ENCODE measurements at places on chromosomes 6 and 20.

DNA sequence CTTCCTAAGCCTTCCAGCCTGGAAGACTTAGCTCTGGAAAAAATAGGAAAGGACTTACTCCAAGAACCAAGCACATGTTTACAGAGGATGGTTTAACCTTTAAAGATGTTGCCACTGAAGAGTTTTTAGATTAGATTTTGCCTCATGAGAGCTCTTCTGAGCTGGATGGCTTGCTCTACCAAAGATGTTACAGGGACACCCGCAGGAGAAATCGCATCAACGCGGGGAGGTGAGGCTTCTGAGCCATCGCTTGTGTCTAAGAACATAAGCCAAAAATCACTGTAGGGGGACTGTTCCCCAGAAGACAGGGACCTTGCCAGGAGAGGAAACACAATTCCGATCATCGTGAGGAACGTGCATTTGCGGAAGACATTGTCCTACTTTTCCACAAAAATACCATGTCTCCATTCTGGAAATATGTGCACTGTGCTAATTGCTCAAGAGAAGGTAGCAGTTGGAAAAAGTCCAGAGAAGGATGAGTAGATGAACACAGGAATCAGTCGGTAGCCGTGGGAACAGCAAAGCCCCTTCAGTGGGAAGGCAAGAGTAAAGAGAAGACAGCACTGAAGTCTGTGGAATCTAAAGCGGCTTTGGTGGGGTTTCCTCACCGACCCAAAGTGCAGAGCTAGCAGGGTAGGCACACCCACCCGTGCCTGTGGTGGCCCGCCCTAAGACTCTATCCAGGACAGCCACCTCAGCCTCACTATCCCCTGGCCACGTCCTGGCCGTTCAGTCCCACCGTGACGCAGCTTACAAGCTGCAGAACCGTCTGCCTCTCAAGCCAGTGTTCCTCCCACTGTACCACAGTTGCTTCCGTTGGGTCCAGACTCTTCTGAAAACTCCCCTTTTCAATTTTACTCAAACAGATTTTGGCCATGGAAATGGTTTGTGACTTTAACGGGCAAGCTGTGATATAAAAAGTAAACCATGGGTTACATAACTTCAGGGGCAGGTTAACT, 334.8 kb downstream of the NRN1 start:
- no peak for DNase-seq

- no peak for DNase-seq
Measured at GRCh38 chr6:114084327-114084890, 113.5 kb upstream of the HDAC2 start.

- DNase-seq: no peak
Measured at GRCh38 chr20:61582196-61582923, 330.3 kb downstream of the CDH4 start.

DNA sequence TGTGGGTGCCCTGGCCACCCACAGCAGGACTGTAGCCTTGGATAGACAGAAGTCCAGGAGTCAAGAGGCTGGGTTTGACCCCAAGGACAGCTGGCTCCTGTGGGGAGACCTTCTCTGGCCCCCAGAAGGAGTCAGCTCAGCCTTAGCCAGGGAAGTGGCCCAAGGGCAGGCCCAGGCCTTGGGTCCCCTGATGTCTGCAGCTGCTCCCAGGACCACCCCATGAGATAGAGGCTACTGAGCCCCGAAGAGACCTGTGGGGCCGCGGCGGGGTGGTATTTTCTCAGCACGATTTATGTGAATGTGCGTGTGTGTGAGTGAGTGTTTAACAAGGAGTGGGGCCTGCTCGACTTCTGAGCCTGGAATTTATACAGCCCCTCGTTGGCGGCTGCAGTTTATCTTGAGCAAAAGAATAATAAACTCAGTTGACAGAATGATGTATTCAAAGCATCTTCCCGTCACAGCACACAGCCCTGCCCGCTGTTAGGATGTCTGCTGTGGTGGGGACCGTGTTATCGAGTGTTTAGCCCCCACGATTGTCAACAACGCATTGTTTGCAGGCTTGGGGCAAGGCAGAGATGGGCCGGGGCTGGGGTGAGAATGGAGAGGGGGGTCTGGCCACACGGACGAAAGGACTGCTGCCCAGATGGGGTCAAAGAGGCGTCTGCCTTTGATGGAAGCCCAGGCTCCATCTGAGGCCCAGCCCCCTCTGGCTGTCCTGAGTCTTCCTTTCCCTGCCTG, 163.3 kb downstream of the VEGFA start:
- DNase-seq: no peak

- DNase-seq: no peak
Measured at GRCh38 chr6:117547688-117548621, 54.4 kb downstream of the GOPC start.

GRCh38 chr6:116545651-116546050, at the start of gene TRAPPC3L:
Gene TRAPPC3L (minus strand): TSS chr6:116545684. CDS start chr6:116545514, 170 bp downstream.
- DNase-seq: no peak

DNA sequence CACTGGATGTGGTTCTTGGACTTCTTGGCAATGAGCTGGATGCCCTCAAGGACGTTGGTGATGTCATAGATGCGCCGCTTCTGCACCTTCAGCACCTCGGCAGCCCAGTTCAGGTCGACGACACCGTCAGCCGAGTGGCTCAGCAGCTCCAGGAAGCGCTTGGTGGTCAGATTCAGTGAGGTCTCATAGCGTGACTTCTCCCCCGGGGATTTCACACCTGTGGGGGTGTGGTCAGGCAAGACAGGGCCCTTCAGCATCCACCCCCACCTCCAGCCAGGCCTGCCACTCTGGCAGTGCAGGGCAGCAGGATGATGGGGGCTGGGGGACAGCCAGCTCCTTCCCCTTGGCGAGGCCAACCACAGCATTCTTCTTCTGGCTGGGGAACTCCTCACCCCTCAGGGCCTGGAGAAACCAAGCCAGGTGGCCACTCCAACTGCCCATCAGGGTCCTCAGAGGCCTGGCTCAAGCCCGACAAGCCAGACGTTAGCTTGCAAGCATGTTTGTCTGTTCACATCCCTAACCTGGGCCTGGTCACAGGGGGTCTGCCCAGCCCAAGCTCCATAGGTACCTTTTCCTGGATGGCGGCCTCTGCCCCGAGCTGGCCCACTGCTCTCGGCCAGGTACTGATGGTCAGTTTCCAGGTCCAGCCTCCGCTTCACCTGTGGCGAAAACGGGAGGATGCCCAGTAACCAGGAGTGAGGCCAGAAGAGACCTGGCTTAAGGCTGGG, 5.7 kb upstream of the NECAB3 start:
- DNase-seq: no peak

DNA sequence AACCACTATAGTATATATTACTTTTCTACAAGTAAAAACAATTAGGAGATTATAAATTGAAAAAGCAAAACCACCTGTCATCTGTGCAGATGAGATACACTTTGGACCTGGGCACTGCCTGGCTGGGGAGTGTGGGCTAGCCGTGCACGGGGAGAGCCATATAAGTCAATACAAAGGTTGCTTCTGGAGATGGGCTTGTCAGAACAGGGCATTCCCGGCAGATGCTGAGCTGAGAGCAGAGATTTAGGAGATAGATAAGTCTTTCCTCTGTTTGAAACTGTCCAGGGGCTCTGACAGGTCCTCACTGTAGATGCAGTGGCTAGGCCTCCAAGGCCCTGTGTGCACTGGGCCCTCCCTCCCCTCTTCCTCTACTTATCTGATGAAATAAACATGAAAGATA, 34.5 kb downstream of the CD164 start:
- no peak for DNase-seq

DNA sequence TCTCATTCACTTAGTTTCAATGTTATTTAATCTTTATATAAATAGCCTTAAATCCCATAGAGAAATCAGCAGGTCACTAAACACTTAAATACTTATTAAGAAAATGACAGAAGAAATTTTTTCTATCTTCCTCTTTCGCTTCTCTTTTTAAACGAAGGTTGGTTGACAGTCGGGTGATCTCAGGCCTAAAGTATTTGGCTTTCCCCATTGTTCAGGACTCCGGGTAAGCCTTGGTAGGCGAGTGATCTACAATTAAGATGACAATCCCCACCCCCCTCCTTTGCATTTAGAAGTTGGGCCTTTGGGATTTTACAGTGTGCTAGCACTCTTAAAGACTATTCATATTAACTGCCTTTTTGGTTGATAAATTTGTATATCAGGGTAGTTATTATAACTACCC, 19.7 kb upstream of the UTRN start:
- no peak for DNase-seq

DNA sequence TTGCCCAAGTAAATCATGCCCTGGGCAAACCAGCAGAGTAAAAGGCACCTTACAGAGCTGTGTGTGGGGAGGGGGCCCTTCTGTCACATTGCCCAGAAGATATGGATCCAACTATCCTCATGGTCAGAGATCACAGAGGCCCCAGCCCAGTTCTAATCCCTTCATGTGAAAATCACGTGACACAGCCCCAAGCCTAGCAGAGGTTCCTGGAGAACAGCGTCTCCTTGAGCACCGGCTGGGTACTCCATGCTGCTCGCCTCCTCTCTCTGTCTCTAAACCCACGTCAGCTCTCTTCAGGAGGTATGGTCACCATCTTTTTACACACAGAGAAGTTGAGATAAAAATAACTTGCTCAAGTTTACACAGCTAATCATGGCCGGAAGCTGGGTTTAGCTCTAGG, 230.2 kb downstream of the ANKRD60 start:
- no peak for DNase-seq

DNA sequence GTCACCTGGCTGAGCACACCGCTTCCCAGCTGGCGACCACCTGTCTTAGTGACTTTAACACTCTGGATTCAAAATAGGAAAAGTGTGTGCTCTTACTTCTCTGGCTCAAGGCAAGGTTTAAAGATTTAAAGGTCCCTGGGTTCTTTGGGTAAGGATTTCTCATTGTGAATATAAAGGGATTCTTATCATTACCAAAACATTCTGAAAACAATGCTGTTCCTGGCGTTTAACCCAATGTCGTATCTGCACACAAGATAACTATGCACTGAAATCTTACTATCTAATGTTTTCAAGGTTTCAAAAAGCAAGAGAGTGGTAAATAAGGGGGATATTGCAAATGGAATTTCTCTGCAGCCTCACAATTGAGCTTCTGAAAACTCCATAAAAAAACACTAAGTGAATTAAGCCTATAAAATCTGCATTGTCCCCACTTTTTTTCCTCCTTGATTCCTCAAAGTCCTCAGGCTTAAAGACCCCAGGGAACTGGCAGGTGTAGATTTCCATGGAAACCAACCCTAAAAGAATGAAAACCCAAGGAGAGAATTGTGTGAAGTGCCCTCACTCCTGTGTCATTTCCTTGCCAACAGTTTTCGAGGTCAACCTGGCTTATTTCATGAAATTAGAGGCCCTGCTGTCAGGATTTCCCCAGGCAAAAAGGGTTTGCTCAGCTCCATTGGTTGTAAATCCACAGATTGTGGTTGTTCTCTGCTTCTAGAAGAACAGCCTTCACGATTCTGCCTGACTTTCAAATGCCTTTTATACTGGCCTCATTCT, 44.0 kb downstream of the BMP2 start:
- no peak for DNase-seq

GRCh38 chr20:59603781-59604541, at the start of gene PHACTR3:
Gene PHACTR3 (plus strand): TSS chr20:59604540. CDS start chr20:59605015, 475 bp downstream.
- no peak for DNase-seq

DNA sequence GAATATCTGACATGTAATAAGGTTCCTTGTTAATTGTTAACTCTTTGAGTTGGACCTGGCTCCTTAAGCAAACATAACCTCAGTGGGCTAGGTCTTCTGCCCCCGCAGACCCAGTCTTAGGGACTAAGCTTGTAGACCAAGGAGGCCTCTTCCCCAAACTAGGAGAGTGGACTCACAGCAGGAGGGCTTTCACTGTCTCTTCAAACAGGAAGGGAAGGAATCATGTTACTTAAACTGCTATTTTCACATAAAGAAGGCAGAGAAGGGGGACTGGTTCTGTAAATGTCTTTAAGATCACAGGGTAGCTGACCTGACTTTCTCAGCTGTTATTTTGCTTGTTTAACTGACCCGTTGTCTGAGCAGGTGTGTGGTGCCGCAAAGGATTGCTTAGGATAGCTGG, 34.9 kb upstream of the PRDM1 start:
- no peak for DNase-seq

DNA sequence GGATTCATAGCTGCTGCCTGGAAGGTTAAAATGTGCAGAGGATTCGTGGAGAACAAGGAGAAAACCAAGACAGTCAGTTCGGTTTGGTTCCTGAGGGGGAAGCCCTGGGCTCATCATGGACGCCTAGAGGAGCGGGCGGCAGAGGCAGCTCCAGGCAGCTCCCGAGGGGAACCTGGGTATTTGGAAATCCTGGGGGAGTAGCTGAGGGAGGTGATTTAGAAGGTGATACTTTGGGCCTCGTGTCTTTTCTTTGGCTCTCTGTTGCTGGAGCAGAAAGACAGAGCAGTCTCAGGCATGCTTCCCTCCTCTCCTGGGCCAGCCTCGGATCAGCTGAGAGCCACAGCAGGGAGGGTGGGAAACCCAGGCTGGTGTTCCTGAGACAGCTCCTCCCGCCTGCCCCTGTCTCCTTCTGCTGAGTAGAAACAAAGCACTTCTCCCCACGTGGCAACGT, 139.5 kb downstream of the DLL1 start:
- DNase-seq: no peak

DNA sequence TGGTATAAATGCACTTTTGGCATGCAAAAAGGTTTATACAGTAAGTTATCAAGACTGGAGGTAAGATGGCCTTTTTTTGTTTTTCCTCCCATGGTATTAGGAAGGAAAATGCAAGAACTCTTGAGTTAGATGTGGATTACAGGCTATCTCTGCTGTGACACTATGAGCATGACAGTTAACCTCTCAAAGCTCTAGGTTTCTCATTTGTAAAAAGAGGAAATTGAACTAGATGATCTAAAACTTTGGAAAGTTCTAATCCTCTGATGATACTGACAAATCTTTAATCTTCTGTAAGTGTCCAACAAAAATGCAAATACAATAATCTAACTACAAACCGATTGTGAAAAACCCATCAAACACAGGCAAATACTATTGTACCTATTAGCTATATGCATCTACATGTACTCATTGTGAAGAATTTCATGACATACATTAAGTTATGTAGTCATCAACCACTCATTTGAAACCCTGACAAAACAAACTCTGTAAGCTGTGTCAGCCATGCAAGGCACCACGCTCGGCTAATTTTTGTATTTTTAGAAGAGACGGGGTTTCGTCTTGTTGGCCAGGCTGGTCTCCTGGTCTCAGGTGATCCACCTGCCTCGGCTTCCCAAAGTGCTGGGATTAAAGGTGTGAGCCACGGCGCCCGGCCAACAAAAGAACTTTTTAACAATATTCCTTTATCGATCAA, 4.2 kb downstream of the CDK19 start:
- DNase-seq: no peak

- DNase-seq: no peak
Measured at GRCh38 chr6:25068866-25069265, 133.1 kb upstream of the RIPOR2 start.

DNA sequence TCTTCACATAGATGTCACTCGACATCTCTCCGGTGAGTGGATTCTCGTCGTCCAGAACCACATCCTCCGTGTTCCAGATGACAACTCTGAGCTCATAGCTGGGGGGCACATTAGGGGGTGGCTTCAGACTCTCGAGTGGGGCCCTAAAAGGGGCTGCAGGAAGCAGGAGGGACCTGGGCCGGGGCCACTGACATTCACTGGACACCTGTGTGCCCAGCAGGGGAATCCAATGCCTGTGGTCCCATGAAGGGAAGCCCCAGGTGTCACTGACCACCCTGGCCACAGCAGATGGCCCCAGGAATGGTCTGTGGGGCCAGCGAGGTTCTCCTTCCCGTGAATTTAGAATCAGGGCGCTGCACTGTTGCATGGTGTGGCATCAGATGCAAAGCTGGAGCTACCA, 18.7 kb downstream of the ERGIC3 start:
- no peak for DNase-seq
